Endothelial cell (in vitro differentiated cells): ENCODE measurements at places on chromosomes 16 and 17. TPM values are rescaled to one million over a fixed set of nuclear protein-coding genes. Genes with fewer than 3 reads are reported as not detected.
A peak's percentile ranks its signal among the peaks of the same experiment; 100 is the strongest.

DNA sequence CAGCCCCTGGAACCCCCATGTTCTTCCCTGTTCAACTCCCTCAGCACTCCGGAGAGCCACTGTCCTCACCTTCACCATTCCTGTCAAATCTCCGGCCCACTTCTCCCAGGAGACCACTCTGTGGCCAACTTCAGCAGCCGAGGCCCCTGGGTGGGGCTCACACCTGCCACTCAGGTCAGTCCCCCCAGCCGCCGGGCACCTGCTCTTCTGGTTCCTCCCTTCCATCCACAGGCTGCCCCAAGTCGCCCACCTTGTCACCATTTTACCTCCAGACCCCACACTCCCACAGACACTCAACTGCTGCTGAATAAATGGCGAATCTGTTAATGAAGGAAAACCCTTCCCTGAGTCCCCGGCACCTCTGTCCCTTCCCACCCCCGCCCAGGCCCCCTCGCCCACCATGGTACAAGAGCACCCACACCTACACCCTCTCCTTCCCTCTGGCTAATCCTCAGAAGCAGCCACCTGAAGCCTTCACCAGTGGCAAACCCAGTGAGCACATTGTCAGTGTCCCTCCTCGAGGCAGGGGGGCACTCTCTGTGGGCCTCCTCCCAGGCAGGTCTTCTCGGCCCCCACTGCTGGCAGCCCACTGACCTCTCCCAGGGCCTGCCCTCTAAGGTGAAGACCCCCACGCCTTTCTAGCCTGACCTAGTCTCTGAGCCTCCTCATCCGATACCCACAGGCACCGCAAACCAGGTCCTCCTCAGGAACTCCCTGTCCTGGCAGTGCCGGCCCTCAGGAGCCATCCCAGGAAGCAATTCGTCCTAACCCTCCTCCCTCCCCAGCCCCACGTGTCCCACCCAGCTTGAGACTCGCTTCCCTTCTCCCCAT lies 8.2 kb downstream of the CANT1 start:
- no peak overlapping the region for H3K27ac ChIP-seq
- peaks cover 14% of the 10 kb centered on the region for H3K27me3 ChIP-seq
- no peak overlapping the region for H3K4me3 ChIP-seq
- H3K36me3 ChIP-seq, result peaks cover 19% of the 10 kb centered on the region
- H3K4me1 ChIP-seq, result peaks cover 11% of the 10 kb centered on the region

DNA sequence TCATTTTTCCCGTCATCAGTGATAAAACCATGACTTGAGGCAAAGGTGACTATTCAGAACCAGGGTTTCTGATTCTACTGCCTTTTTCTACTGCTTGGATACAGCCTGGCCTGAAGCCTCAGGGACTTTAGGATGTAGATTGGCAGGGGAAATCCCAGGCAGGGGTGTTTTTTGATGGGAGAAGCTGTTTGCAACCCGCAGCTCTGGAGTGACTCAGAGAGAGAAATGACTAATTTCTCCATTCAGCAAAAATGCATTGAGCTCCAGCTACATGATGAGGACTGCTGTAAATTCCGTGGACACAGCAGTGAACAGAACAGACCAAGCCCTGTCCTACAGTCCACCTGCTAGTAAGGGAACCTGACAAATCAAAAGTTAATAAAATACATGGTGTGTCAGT lies 560.6 kb downstream of the CDH13 start:
- no peak overlapping the region for H3K4me3 ChIP-seq
- no peaks in the 10 kb centered on the region for H3K4me1 ChIP-seq
- H3K36me3 ChIP-seq, result no peaks in the 10 kb centered on the region

DNA sequence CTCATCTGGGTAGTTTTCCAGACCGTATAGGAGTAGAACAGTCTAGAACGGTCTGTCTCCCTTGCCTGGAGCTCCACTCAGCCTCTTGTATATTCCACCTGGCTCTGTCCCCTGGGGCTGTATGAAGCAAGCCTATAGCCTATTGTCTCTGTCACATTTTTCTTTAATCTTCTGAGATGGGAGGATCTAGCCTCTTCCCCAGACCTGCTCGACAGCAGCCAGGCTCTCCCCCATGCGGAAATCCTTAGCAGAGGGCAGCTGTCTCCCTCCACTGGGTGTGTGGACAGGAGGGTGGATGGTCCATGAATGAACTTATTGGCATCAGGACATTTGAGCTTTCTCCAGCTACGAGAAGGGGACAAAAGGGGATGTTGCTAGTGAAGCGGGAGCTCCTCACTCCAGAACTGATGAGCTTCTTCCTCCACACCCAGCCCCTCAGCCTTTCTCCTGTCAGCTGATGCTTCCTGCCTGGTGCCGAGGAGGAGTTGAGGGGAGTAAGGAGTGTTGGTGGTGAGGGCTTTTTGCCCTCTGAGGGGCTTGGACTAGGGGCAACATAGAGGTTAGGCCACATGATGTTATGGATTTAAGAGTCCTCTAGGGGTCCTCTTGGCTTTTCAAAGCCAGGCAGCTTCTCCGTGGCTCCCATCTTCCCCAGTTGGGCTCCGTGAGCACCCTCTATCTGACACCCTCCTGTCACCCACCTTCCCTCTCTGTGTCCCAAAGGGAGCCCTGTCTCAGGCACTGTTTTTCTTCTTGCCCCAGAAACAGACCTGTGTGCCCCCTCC lies 28.0 kb downstream of the ARHGAP23 start:
- H3K36me3 ChIP-seq, result peaks cover 22% of the 10 kb centered on the region
- peaks cover 32% of the 10 kb centered on the region for H3K27me3 ChIP-seq
- H3K4me1 ChIP-seq, result peaks cover 42% of the 10 kb centered on the region

DNA sequence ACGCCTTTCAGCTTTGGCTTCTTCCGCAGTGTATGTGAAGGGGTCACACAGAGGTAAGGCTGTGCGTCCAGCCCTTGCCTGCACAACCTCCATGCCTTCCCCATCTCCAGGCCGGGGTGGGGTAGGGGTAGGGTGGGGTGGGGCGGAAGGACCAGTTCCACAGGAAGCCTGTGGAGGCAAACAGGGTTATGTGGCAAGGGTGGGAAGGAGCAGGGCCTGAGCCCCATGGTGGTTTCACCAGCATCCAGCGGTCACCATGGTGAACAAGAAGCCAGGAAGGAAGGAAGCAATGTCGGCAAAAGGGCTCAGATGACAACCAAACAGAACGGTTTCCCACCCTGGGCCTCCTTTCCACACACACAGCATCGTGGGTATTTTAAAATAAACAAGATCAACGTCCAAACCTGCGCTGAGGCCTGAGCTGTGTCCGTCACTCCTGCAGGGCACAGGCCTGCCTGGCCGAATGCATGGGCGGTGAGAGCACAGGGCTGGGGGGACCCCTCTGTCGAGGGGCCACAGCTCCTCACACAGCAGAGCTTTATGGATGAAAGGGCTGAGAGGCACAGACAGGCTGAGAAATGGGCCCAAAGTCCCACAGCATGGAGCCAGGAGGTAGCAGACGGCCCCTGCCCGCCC lies 80.5 kb downstream of the ZNF778 start:
- peaks cover 46% of the 10 kb centered on the region for H3K4me1 ChIP-seq
- H3K27me3 ChIP-seq, result peaks cover 28% of the 10 kb centered on the region
- H3K27ac ChIP-seq, result peak overlapping the region; percentile 89
- DNase-seq, result no peak

DNA sequence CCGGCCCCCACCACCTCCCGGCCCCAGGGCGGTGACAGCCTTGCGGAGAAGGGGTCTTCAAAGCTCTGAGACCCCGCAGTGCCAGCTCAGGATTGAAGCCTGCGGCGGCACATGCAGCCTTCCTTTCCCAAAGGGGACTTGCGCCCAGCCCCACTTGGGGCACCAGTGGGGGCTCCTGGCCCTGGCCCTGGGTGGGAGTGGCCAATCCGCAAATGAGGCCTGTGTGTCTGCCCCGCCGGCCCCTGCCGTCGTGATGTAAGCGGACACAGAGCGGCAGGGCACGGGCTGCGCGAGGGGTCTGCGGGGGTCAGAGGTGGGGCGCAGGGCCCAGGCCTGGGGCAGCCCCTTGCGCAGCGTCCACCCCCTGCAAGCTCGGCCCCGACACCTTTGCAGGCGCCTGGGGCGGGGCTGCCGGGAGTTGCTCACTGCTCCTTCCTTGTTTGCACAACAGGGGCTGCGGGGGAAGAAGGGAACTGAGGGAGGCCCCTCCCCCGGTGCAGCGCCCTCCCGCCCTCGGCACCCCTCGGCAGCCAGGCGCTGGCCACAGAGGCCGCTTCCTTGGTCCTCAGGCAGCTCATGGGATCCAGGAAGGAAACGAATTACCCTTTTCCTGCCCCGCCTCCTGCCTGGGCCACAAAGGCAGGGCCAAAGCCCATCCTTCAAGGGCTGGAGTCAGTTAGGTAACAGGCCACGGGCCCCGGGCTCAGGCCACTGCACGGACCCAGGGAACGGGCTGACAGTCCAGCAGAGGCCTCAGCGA lies 2.9 kb downstream of the SLC16A3 start:
- H3K36me3 ChIP-seq, result no peaks in the 10 kb centered on the region
- DNase-seq, result peak; percentile 70
- H3K27me3 ChIP-seq, result peaks cover 3% of the 10 kb centered on the region
- no peak overlapping the region for H3K4me3 ChIP-seq

GRCh38 chr17:78318407-78318806 lies 41.5 kb downstream of the SOCS3 start:
- no peak overlapping the region for H3K27ac ChIP-seq
- H3K4me3 ChIP-seq, result no peak overlapping the region
- peaks cover 30% of the 10 kb centered on the region for H3K4me1 ChIP-seq
- peaks cover 19% of the 10 kb centered on the region for H3K27me3 ChIP-seq

DNA sequence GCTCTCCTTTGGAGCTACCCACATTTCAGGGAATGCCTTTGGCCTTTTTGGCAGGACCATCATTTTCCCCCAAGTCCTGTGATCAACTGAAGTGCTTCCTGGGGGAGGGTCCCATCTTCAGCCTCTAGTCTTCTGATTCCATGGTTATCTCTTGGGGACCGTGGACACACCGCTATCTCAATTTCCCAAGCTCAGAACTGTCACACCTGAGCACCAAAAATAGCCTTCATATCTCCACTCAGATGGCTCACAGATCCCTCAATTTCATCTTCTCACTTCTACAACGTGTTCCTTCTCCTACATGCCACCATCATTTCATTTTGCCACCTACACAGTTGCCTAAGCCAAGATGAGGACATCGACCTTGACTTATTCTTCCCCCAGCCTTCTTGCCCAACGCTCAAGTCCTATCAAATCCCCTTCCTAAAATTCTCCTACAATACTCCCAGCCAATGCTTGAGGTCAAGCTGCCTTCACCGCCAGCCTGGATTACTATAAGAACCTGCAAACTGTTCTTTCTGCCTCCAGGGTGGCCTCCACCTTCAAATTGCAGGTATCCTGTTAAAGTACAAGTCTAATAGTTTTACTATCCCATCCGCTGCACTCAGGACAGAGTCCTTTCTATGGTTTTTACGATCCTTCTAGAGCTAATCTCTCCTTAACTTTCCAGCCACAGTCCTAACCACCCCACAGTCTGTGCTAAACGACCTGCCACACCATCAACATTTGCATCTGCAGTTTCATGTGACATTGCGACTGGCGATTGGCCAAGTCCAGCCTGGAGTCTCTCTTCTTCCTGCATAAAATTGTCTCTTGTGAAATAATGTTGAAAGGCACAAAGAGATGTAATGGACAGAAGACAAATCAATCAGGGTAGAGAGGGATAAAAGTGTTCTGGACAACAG lies 6.2 kb downstream of the ATP6V0D1 start:
- H3K4me1 ChIP-seq, result peaks cover 4% of the 10 kb centered on the region
- DNase-seq, result no peak
- no peak overlapping the region for H3K27ac ChIP-seq
- peaks cover 12% of the 10 kb centered on the region for H3K36me3 ChIP-seq
- H3K27me3 ChIP-seq, result peaks cover 5% of the 10 kb centered on the region

DNA sequence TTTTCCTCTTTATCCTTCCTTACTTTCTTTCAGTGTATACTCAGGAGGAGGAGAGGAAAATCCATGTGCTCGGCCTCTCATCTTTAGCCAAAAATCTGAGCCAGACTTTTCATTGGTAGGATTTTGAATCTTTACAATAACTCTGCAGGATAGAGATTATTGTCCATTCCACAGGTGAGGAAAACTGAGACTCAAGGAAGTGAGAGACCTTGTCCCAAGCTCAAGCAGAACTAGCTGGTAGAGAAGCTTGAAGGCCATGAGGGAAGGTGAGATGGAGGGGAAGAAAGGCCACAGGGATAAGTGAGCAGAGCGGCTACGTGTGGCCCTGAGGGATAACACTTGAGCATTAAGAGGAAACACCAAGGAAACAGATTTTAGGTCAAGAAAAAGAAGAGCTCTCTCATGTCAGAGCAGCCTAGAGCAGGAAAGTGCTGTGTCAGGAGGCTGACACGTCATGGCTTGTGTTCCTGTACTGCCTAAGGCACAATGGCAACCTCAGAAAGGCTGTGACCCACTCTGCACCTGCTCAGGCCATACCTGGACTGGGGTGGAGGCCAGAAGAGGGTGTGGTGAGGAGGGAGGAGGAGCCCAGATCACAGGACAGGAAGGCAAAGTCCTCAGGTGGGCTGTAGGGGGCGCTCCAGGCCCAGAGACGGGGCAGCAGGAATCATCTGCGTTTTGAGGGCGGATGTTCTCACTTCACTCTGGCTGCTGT lies 11.9 kb downstream of the MT4 start:
- no peak overlapping the region for H3K27ac ChIP-seq
- H3K4me3 ChIP-seq, result no peak overlapping the region
- peak; percentile 69 for DNase-seq
- peaks cover 2% of the 10 kb centered on the region for H3K27me3 ChIP-seq
- H3K4me1 ChIP-seq, result no peaks in the 10 kb centered on the region
- no peaks in the 10 kb centered on the region for H3K36me3 ChIP-seq

GRCh38 chr17:58321571-58322525 lies 6.7 kb downstream of the TSPOAP1 start:
- H3K4me3 ChIP-seq, result no peak overlapping the region
- no peaks in the 10 kb centered on the region for H3K36me3 ChIP-seq
- H3K27me3 ChIP-seq, result peaks cover 28% of the 10 kb centered on the region
- peaks cover 6% of the 10 kb centered on the region for H3K4me1 ChIP-seq

DNA sequence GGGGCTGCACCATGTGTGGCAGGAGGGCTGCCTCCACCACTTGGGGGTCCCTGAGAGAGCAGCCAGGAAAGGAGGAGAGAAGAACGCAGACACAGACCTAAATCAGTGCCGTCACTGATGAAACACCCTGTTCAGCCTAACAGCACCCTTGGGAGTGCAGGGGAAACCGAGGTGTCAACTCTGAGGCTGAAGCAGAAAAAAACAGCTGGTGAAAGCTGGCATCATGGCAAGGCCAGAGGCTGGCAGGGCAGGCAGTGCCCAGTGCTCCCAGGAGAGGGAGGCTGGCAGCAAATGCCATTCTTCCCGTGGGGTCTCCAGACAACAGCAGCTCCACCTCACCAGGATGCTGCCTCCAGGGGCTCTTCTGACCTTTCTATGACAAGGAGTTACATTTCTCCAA lies 23.1 kb downstream of the SPHK1 start:
- peaks cover 28% of the 10 kb centered on the region for H3K36me3 ChIP-seq
- H3K27me3 ChIP-seq, result peaks cover 2% of the 10 kb centered on the region
- H3K27ac ChIP-seq, result no peak overlapping the region
- no peak for DNase-seq
- H3K4me3 ChIP-seq, result no peak overlapping the region

- no peak for DNase-seq
- H3K27ac ChIP-seq, result no peak overlapping the region
- H3K27me3 ChIP-seq, result peaks cover 5% of the 10 kb centered on the region
- no peaks in the 10 kb centered on the region for H3K36me3 ChIP-seq
- no peaks in the 10 kb centered on the region for H3K4me1 ChIP-seq
Measured at GRCh38 chr17:9844153-9844552, 18.4 kb downstream of the GLP2R start.

- H3K4me1 ChIP-seq, result peaks cover 33% of the 10 kb centered on the region
- peak within 1 kb of the TSS; percentile 99 for H3K27ac ChIP-seq
- H3K27me3 ChIP-seq, result peaks cover 14% of the 10 kb centered on the region
- peak; percentile 78 for DNase-seq
- peaks cover 28% of the 10 kb centered on the region for H3K36me3 ChIP-seq
Measured at GRCh38 chr17:7251661-7252175, at the start of gene CTDNEP1. TSS of gene CTDNEP1 (minus strand) at chr17:7251734. CDS start at chr17:7251296, 438 bp downstream.

Gene NUPR1
- not detected for total RNA-seq

Gene TP53TG3C
- not detected for total RNA-seq

Gene TRPV3
- total RNA-seq, result not detected

Gene ELMO3
- total RNA-seq, result 25.3 TPM

Gene KRTAP1-5
- not detected for total RNA-seq

Gene ABCC6
- 0.36 TPM for total RNA-seq

Gene CNGB1
- total RNA-seq, result not detected

Gene TUBB3
- 95.7 TPM for total RNA-seq

Gene TP53TG3
- not detected for total RNA-seq
